Stimulated activated CD8-positive, alpha-beta memory T cell treated with anti-CD3 and anti-CD28 coated beads, Interleukin-15, amount 100 ng/mL, for 1 hour (primary cell): ENCODE measurements at places on chromosomes 3 and 15.

DNA sequence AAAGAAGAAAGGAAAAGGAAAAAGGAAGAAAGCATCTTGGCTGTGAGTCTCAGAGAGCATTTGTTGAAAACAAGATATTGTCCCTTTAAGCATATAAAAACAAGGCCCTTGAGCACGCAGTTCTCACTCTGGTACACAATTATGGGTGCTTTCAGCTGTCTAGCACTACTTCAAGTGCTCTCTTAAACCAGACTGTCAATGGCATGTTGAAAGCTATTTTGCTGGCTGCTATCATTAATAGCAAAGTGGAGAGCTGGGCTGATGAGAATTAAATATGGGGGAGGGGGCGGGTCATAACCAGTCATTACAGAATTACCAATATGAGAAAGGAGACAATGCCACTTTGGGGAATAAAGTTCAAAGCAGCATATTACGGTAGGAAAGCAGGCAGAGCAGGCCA lies 9.3 kb downstream of the TLE3 start:
- no peak for DNase-seq

GRCh38 chr15:71093054-71094024 lies 21.9 kb upstream of the THSD4 start:
- no peak for DNase-seq

- DNase-seq: no peak
Observed at GRCh38 chr3:17307482-17307881, 422.7 kb downstream of the PLCL2 start.

DNA sequence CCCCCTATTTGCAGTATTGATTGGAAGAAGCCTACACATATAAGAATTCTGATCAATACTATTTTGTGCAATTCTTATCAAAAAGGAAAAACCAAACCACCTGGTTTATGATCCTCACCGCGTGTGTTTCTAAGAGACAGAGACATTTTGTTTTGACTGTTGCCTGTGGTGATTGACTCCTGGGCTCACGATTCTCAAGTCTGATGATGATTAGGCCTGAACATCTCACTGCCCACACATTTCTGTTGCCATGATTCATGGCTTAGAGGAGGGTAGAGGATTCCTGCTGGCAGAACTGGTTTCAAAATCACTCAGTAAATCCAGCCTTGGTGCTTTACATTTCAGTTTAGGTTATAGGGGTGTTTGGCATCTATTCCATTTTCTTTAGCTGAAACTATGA lies 88.3 kb upstream of the UBE3A start:
- DNase-seq: no peak

GRCh38 chr3:40939741-40940130 lies 259.6 kb upstream of the CTNNB1 start:
- no peak for DNase-seq

GRCh38 chr15:93940226-93940625 lies 291.1 kb upstream of the MCTP2 start:
- no peak for DNase-seq

DNA sequence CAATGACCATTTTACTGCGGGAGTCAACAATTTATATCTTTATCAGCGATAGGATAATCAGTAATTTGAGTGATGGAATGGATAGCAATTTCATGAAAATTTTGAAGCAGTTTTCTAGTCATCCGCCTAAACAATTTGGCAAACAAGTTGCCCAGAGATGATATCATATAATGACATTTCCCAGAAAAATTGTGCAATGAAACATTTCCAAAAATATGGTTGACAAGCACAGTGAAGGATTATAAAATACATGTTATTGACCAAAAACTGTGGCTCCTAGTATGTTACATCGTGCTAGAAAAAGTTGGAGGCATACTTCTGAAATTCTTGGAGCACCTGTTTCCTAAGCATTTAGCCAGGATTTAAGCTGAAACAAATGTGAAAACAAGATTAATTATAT lies 145.1 kb downstream of the GHSR start:
- no peak for DNase-seq
